ENCODE measurements at places on chromosomes 11 and 22. TPM values are rescaled to one million over a fixed set of nuclear protein-coding genes. Genes with fewer than 3 reads are reported as not detected.

Gene SCGB1A1
- polyA plus RNA-seq: 24.1 TPM

Gene SAC3D1
- 44.9 TPM for polyA plus RNA-seq

Gene DRAP1
- 170 TPM for polyA plus RNA-seq

Gene IGSF9B
- polyA plus RNA-seq: 16.4 TPM

Gene IL10RA
- polyA plus RNA-seq: 2.6 TPM

Gene FAM83F
- polyA plus RNA-seq: 10.8 TPM

Gene SYCE3
- 2.9 TPM for polyA plus RNA-seq

Gene SART1
- 85.7 TPM for polyA plus RNA-seq

Gene POLD4
- 39.3 TPM for polyA plus RNA-seq

Gene KBTBD3
- 5.1 TPM for polyA plus RNA-seq

Gene LDHA
- 162 TPM for polyA plus RNA-seq

Gene RIMBP3B
- 0.34 TPM for polyA plus RNA-seq

Gene SCGB1C1
- not detected for polyA plus RNA-seq

Gene IGLL1
- not detected for polyA plus RNA-seq

Gene MMP11
- 8.4 TPM for polyA plus RNA-seq

Gene OR4X1
- not detected for polyA plus RNA-seq

Gene SLCO2B1
- polyA plus RNA-seq: 21.9 TPM

Gene ZBED5
- 11.6 TPM for polyA plus RNA-seq

Gene CNGA4
- 6.1 TPM for polyA plus RNA-seq

Gene MYRF
- 70.8 TPM for polyA plus RNA-seq

Gene C1QTNF5
- 13.2 TPM for polyA plus RNA-seq

Gene SMPD1
- polyA plus RNA-seq: 47.2 TPM

Gene SVIP
- polyA plus RNA-seq: 13.4 TPM

Gene CASP12
- polyA plus RNA-seq: not detected

Gene PLEKHB1
- 941 TPM for polyA plus RNA-seq

Gene ANO9
- 1.6 TPM for polyA plus RNA-seq

Gene ART1
- not detected for polyA plus RNA-seq

Gene UQCR10
- polyA plus RNA-seq: 195 TPM

Gene SAA4
- not detected for polyA plus RNA-seq

Gene MDK
- polyA plus RNA-seq: 391 TPM

Gene FXYD6
- 516 TPM for polyA plus RNA-seq

Gene OMP
- polyA plus RNA-seq: not detected

Gene PRG3
- not detected for polyA plus RNA-seq

Measured in brain (organoid and tissue), 16 donors.